Right renal cortex interstitium (tissue), 3 donors: ENCODE measurements at places on chromosomes 4 and X.

- DNase-seq: peak; percentile 6
These were observed 370.3 kb upstream of the SMIM31 start for GRCh38 chr4:164383358-164384220.

- DNase-seq: no peak
These were observed 911.8 kb downstream of the CENPC start for GRCh38 chr4:66633477-66633876.

DNA sequence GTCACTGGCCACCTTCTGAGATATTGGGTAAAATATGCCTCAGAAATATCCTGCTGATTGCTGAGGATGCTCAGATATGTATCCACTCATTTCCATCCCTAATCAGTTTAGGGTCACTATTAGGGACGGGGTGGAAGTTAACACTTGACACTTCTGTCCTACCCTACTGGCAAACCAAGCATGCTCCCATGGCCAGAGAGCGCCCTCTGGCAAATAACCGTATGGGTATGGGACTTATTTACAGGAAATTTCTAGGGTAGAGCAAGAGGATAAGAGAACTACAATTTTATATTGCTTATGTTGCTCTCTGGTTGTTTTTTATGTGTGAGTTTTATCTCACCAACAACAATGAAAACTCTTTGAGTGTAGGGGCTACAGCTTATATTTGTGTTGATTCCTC is 86.8 kb upstream of the TSPAN7 start:
- no peak for DNase-seq

- DNase-seq: no peak
These were observed 84.6 kb upstream of the GUCY1A1 start for GRCh38 chr4:155582041-155582440.

DNA sequence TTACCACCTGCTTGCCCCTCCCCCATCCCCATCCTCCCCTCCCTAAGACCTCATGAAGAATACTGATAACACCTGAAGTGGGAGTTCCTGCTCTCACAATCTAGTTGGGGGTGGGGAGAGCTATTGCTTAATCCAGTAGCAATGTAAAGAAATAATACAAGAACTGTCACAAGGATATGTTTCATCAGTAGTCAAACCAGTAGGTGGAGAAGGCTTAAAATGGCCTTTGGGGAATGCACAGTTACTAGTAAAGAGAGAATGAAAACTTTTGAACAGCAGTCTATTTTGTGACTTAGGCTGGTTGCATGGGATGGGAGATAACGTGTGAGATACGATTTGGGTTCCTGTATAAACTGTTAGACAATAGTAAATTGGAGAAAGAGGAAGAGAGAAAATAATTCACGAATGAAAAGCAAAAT is 6.0 kb downstream of the GALNT7 start:
- DNase-seq: no peak

DNA sequence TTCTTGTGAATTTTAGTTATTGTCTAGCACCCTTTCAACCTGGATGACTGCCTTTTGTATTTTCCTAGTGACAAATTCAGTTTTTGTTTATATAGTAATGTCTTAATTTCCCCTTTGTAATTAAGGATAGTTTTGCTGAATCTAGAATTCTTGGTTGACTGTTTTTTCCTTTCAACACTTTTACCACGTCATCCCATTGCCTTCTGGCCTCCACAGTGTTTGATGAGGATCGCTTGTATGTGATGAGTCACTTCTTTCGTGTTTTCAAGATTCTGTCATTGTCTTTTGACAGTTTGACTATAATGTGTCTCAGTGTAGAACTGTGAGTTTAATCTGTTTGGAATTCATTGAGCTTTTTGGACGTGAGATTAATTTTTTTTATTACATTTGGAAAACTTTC is 30.1 kb downstream of the KDM6A start:
- no peak for DNase-seq

- DNase-seq: no peak
These were observed at the start of gene BMP3 for GRCh38 chr4:81030061-81030980. BMP3 (plus strand) TSS chr4:81030708; CDS start chr4:81031285, 577 bp downstream.

- DNase-seq: no peak
These were observed 322.0 kb upstream of the PPARGC1A start for GRCh38 chr4:24211856-24212255.

GRCh38 chr4:123840197-123840596 is 443.6 kb downstream of the SPRY1 start:
- DNase-seq: no peak

- DNase-seq: no peak
These were observed 21.4 kb upstream of the ARHGAP6 start for GRCh38 chrX:11687157-11687556.

DNA sequence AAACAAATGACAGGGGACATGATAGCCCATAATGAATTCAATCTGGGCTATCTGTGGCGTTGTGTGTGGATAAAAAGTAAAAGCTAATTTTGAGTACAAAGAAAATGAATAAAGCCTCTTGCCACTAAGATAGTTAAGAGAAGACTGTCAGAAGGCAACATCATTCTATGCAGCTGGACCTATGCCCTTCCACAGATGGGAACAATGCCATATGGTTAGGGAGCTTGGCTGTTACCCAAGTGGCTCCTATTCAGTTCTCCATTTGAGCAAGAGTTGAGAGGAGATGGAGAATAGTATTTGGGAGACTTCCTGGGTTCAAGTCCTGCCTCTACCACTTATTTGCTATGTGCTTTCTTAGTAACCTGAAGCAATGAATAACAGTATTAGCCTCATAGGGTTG is 107.7 kb downstream of the ANXA3 start:
- DNase-seq: no peak

DNA sequence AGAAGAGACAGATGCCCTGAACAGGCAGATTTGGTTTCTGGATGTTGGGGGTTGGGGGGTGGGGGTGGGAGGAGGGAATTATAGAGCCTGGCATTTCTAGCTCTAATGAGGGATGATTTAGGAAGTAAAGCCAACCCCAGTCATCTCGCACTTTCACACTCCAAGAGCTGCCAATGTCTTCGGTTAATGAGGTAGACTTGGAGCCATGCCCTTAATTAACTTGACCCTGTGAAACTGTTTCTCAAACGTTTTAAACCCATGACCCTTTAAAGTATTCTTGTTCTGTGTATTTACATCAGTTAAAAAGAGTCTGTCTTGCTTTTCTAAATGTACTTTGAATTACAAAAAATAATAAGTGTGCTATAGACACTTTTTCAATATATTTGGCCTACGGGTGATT is 466.9 kb downstream of the FAT4 start:
- DNase-seq: no peak

DNA sequence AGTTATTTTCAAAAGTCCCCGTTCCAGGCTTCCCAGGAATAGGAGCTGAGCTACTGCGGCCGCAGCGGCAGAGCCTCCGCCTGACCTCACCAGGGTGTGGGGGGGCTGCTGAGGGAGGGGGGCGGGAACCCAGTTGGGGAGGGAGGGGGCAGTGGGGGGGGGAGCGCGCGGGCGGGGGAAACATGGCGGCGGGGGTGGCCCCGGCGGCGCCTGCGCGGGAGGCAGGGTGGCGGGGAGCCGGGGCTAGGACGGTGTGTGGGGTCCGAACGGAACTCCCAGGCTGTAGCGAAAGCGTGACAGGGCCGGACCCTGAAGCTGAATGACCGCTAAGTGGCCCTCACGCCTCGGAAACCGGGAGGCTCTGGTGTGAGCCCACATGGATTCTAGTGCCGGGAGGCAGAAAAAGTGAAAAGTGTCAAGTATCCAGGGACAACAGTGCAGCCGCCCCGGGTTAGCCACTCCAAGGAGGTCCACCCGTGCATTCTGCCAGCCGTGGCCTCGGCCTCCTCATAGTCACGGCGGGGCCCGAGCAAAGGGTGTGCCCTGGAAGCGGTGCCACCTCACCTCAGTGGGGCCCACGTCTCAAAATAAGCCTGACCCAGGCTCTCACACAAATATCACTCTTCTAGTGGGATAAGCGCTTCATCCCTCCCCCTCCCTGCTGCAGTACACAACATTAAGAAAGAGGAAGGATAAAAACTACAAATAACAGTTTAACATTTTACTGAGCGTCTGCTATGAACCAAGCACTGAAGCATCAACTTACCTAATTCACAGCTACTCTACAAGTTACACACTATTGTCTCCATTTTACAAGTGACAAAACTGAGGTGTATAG is at the start of gene KLHL13:
KLHL13 (minus strand) TSS at position 98 of the 838 bp plus-strand sequence. CDS start 88,337 bp downstream, outside the sequence.
- DNase-seq: no peak

DNA sequence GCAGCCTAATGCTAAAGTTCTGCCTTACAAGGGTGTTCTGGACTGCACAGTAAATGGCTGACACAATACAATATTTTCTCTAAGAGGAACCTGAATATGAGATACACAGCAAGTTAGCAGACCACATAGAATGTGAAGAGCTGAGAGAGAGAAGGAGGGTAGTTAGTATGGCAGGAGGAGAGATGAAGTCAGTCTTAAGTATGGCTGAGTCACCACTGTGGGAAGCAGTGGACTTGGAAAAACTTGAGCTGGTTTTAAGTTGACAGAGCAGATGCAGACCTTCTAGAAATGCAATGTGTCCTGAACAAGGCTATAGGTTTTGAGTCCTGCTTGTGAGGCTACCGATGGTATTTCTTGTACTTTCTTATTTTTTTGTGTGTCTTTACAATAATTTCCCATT is 172.5 kb downstream of the SH2D1A start:
- no peak for DNase-seq

GRCh38 chr4:26105815-26106699 is 192.0 kb downstream of the SMIM20 start:
- no peak for DNase-seq

DNA sequence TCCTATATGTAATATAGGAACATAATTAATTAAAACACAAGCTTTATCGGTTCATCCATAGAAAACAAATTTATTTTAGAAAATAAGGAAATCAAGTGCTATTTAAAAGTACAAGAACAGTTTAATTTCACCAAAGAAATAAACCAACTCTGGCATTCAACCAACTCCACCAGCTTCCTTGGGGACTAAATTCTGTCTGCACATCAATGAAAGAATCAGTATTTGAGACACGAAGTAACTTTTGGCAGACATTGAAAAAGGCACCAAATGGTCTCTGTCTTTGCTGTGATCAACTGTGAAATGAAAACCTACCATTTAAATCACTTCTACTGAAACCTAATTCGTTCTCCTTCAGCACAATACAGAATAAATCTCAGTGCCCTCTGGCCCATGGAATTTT is 719.7 kb upstream of the GRIA3 start:
- no peak for DNase-seq

GRCh38 chr4:86939729-86940575 is 5.1 kb downstream of the AFF1 start:
- DNase-seq: no peak

GRCh38 chrX:110847334-110847733 is 51.7 kb upstream of the CHRDL1 start:
- peak; percentile 36 for DNase-seq

DNA sequence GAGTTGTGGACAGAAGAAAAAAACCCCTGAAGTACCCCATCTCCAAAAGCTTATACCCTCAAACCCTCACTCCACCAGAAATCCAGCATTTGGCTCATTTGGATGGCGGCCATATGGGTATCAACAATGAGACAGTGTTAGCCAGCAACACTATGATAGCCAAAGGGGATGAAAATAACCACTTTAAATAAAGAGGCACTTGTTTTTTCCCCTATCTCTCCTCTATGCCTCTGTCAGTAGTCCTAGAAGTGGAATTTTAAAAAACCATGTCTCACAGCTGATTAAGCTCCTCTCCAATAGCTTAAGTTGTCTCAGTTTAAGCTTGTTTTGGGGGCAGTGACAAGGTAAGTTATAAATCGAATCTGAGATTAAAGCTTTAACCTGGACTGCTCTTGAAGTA is 124.0 kb downstream of the MOSPD2 start:
- DNase-seq: no peak

GRCh38 chrX:37824491-37825214 is 22.7 kb downstream of the DYNLT3 start:
- peak; percentile 9 for DNase-seq

DNA sequence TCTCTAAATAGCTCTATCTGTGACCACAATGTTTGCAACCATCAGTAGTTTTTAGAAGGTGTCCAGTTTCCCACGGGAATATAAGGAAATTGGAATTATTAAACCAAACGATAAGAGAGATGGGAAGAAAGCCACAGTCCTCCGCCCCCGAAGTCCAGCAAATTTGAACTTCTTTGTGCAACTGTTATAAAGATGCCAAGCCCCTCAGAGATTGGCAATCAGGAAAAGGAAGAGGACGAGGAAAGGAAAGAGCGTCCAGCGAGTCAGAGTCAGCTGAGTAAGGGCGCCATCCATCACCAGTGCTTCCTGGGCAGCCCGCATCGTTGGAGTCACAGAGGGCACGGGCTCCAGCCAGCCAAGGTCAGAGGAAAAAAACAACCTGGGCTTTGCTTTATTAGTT is 35.7 kb downstream of the LDB2 start:
- no peak for DNase-seq

DNA sequence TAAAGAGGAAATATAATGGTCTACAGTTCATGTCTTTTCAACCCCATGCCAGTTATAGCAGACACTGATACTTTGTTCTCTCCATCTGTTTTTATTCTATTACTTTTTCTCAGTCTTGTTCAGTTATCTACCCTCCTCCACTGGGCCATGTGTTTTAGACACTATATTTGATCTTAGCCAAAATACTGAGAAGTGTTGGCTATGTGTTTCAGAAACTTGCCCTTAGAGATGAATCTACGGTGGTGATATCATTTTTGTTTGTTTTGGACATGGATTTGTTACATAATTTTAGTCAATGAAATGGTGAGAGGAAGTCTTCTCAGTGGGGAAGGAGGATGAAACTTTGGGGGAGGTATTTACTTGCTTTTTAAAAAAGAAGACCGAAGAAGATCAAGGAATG is 211.5 kb upstream of the DDX53 start:
- no peak for DNase-seq

DNA sequence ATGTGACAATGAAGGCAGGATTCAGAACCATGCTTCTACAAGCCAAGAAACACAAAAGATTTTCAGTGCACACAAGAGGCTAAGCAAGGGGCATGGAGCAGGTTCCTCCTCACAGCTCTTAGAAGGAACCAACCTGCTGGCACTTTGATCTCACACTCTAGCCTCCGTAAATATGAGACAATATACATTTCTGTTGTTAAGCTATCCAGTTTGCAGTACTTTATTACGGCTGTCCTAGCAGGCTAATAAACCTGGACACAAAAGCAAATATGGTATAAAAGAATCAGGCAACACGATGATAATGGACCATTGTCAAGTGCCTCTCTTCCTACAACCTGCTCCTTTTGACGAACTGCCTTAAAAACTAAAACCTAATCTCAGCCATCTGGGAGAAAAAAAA is 114.5 kb downstream of the ZAR1 start:
- no peak for DNase-seq

- DNase-seq: peak; percentile 0
These were observed 57.3 kb upstream of the TCEAL2 start for GRCh38 chrX:102067966-102068723.

- no peak for DNase-seq
These were observed 25.1 kb upstream of the PLAC8 start for GRCh38 chr4:83139514-83140156.
